ENCODE measurements at places on chromosomes 3 and 15.

- DNase-seq = no peak
Observed at GRCh38 chr15:72790302-72790910, 6.8 kb upstream of the ADPGK start.

- DNase-seq = no peak
Observed at GRCh38 chr15:70034141-70034540, 63.6 kb downstream of the TLE3 start.

DNA sequence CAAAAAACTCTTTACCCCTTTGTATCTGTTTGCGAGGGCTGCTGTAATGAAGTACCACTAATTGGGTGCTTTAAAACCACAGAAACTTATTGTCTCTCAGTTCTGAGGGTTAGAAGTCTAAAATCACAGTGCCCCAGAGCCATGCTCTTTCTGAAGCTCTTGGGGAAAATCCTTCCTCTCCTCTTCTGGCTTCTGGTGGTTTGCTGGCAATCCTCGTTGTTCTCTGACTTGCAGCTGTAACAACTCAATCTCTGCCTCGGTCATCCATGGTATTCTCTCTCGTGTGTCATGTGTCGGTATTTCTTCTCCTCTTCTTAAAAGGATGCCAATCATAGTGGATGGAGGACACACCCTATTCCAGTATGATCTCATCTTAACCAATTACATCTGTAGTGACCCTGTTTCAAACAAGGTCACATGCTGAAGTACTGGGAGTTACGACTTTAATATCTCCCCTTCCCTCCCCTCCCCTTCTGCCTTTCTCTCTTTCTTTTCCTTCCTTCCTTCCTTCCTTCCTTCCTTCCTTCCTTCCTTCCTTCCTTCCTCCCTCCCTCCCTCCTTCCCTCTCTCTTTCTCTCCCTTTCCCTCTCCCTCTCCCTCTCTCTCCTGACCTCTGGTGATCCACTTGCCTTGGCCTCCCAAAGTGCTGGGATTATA is 6.5 kb upstream of the ARL8B start:
- no peak for DNase-seq

DNA sequence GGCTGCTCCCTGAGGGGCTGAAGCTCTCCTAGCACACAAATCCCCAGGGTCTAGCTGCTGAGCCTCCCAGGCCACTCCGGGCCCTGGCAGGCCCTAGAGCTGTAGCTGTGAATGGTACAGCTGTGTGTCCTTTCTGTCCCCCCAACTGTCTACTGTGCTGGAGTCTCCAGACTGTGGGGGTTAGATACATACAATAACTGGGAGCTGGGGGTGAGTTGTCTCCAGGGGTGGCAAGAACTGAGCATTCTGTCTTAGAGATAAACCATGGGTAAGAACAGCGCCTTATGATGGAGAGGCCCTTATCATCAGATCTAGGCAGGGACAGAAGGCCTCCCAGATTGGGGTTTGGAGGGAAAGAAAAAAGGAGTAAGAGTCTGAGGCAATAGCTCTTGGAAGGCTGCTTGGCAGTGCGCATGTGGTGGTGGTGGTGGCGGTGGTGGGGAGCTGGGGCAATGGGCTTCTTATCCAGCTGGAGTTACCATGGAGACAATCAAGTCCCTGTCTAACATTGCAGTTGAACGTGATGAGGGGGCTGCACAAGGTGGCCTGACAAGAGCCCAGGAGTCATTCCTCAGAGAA is 3.6 kb downstream of the CYB561D2 start:
- DNase-seq = no peak

DNA sequence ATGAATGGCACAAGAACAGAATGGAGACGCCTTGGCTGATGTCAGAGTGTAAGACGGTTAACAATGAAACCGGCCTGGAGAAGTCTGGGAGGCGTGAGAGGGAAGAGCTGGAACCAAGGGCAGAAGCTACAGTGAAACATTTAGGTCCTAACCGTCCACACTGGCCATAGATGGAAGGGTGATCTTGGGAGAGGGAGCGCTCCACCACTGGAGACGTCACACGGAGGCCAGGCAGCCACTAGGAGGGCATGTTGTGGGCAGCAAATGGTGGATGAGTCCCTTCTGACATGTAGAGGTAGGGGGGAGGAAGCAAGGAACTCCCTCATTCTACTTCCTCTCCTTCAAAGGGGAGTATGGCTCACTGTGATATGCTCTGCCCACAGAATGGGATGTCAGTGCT is 23.8 kb downstream of the FEM1B start:
- no peak for DNase-seq

GRCh38 chr15:83108266-83109219 is 1.1 kb downstream of the TM6SF1 start:
- no peak for DNase-seq

Data from NCI-H446 (cell line).